Fibroblast of the aortic adventitia (primary cell): ENCODE measurements at places on chromosomes 5 and 9. TPM values are rescaled to one million over a fixed set of nuclear protein-coding genes. Genes with fewer than 3 reads are reported as not detected.

Gene FAM151B
- 6.8 and 11.2 TPM in 2 replicates for total RNA-seq

Gene HMGXB3
- total RNA-seq, result 35.4 and 108 TPM in 2 replicates

Gene ANKS6
- total RNA-seq, result 12.7 and 13.8 TPM in 2 replicates

Gene CD74
- 0.41 and 1.1 TPM in 2 replicates for total RNA-seq

Gene SLC22A4
- 3.4 and 5.7 TPM in 2 replicates for total RNA-seq

Gene HMMR
- total RNA-seq, result 1.2 and 37.2 TPM in 2 replicates

Gene F12
- 0.27 and 1.4 TPM in 2 replicates for total RNA-seq

Gene ITGA2
- 9.1 and 171 TPM in 2 replicates for total RNA-seq

Gene FSTL4
- not detected in 2 replicates for total RNA-seq

Gene PCDHA11
- 0.08 and 0.09 TPM in 2 replicates for total RNA-seq

Gene TMEM245
- 51.2 and 88.9 TPM in 2 replicates for total RNA-seq

Gene GPRIN1
- total RNA-seq, result 1.7 and 7.1 TPM in 2 replicates

Gene C5orf52
- total RNA-seq, result not detected in 2 replicates
